Liver (tissue), 10 donors: ENCODE measurements at places on chromosomes 11 and 22.

DNA sequence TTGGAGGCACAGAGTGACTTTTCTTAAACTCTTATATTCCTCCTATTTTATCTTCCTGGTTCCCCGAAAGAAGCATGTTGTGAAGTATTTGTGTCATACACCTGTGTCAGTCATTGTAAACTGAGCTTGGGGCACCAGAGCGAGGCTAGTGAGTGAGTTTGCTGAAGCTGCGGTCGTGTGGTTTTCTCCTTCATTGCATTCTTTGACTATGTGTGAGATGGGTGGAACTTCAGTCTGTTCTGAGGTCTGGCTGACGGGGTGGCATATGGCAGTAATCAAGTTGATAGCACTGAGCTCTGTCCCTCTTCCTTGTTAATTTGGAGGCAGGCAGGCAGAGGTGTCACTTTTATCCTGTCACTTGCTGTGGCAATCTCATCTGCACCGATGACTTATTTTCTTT lies 4.2 kb downstream of the VPS26B start:
- DNase-seq = no peak

- no peak for DNase-seq
These were observed 58.1 kb downstream of the SNX19 start for GRCh38 chr11:130858215-130858614.

DNA sequence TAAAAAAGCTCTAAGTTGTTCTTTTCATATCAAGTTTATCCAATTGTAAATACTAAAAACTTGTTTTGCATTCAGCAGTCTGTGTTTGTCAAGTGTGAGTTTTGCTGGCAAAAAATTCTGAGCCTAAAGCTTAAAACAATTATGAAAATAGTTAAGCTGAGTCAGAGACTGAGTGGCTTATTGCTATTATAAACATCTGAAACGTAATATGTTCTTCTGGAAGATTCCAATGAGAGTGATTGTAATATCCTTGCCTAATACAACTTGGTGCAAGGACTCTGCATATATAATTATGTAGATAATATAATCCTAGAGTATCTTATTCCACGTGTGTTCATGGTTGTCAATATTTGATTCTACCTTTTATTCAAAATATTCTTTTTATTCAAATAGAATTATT lies 14.1 kb upstream of the NUP50 start:
- no peak for DNase-seq

GRCh38 chr11:65493367-65494176 lies 5.3 kb upstream of the MALAT1 start:
- no peak for DNase-seq

- peak; percentile 34 for DNase-seq
These were observed 1130.4 kb downstream of the LRRC4C start for GRCh38 chr11:40328890-40329614.
